ENCODE measurements at places on chromosomes 16 and 17. TPM values are rescaled to one million over a fixed set of nuclear protein-coding genes. Genes with fewer than 3 reads are reported as not detected.

Gene MMP25
- total RNA-seq, result 1.5 TPM

Gene KRTAP4-9
- total RNA-seq, result not detected

DNA sequence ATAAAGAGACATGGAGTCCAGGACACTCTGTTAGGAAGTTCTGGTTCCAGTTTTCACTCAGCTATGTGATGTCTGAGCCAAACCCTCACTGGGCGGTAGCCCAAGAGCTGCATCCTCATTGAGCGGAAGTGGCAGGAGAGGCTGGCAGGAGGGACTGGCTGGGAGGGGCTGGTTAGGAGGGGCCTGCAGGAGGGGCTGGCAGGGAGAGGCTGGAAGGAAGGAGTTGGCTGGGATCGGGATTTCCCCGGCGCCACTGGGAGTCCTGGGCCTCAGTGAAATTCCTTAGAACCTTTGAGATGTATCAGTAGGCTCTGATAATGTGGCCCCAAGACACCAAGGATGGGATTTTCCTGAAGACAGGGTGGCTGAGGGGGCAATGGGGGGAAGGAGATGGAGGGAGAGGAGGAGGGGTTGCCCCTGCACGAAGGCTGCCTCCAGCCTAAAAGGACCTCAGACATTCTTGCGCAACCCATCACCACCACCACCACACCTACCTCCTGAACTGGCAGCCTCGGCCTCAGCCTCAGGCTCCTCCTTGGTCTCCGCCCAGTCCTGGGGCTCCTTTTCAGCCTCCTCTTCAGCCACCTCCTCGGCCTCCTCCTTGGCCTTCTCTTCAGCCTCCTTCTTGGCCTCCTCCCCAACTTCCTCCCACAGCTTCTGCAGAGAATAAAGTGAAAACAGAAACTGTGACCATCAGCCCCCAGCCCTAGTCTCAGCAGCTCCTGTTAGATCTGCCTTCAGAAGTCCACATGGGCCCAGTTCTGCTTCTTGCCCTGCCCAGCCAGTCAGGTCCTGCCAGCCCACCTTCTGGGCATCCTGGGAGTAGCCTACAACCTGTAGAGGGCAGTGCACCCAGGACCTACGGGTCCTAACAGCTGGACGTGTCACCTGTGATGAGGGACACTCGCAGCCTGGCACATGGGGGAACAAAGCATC lies 31.7 kb downstream of the CNGB1 start:
- DNase-seq, result no peak

DNA sequence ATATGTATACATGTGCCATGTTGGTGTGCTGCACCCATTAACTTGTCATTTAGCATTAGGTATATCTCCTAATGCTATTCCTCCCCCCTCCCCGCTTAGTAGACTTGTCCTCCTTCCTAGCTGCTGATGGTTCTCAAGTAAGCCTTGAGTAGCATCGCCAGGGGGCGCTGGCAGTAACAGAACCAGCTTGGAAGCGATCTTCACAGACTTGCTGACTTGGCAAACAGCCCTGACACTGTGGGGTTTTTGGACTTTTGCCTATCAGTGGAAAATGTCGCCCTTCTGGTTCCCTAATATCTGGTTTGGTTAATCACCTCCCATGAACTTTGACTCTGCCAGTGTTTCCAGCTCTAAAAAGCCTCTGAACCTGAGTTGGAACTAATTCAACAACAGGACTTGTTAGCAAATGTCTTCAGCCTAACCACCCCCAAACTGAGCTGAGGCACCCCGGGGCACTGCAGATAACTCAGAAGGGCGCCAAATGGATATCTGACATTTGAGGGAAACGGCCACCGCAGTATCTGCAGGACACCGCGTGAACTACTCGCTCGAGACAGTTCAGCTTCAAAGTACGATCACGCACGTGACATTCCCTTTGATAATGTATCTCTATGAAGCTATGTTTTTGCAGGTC lies 15.4 kb upstream of the SPATA32 start:
- DNase-seq, result peak; percentile 76

DNA sequence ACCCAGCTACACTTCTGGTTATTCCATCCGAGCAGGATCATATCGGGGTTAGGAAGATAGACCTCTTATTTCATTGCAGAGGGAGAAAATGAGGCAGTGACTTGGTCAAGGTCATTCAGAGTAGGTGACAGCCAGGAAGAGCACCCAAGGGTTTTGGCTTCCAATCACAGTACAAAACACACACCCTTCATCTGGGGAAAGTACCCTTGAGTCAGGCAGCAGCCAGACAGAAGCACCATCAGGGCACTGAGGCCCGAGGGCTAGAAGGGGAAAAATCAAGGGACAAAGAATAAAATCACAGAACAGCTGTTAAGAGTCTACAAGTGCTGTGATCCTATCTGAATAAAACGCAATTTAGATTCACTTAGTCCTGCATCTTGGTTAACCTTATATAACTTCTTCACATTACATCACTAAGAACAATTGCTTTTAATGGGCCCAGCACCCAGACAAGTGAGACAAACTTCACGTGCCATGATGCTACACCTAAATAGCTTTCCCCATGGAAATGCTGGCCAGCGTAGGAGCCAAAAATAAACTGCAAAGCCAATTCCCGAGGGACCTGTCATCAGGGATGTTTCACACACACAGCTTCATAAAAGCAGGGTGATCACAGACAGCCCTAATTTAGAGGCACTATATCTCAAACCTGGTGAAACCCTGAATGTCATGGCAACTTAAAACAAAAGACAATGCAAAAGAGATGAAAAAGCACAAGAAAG lies 4.9 kb downstream of the UBE2O start:
- DNase-seq, result no peak

- DNase-seq, result no peak
Observed at GRCh38 chr16:21698169-21699032, 34.6 kb downstream of the OTOA start.
